Activated CD4-positive, alpha-beta memory T cell treated with anti-CD3 and anti-CD28 coated beads, Interleukin-2, amount 10 ng/mL, durations not matched to agents 7 days and 5 days (primary cell): ENCODE measurements at places on chromosomes 5 and 9. TPM values are rescaled to one million over a fixed set of nuclear protein-coding genes. Genes with fewer than 3 reads are reported as not detected.

SLC12A2 gene
- 14.6 TPM for total RNA-seq

DNA sequence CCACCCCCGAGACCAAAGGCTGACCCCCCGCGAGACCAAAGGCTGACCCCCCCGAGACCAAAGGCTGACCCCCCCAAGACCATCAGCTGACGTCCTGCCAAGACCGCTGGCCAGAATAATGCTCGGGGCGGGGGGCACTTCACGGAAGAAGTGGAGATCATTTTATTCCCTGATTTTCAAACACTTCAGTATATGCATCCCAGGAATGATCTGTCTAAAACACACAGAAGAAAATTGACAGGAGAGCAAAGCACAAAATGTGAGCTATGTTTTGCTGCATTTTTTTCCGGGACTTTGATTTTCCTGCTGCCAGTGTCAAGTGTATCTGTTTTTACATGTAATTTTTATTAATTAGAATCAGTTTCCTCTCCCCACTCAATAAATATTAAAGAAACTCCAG lies 67.1 kb downstream of the ADAMTS2 start:
- DNase-seq: no peak

DNA sequence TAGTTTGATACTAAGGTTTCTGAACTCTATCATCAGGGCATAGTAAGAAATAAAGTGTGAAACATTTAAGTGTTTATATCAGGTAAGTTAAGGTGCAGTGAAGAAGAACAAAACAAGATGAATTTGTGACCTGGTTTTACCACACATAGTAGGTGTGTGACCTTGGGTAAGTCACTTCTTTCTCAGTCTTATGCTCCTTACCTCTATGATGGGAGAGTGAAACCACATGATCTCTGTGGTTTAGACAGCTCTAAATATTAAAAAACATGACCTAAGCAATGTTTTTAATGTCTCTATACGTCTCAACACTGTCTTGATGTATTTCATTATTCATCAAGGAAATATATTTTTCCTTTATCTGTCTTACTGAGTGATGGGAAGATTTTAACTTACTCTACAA lies 629.6 kb upstream of the DMAC1 start:
- DNase-seq: no peak

LCN12 gene
- 2.5 TPM for total RNA-seq

GRCh38 chr9:77508396-77508795 lies 139.7 kb downstream of the GNA14 start:
- DNase-seq: no peak

DMGDH gene
- total RNA-seq: 0.30 TPM

LHX3 gene
- 0.08 TPM for total RNA-seq

GRCh38 chr5:78467752-78468357 lies 107.4 kb downstream of the SCAMP1 start:
- no peak for DNase-seq

- no peak for DNase-seq
Observed at GRCh38 chr9:96482476-96482875, 32.5 kb downstream of the HABP4 start.

DNA sequence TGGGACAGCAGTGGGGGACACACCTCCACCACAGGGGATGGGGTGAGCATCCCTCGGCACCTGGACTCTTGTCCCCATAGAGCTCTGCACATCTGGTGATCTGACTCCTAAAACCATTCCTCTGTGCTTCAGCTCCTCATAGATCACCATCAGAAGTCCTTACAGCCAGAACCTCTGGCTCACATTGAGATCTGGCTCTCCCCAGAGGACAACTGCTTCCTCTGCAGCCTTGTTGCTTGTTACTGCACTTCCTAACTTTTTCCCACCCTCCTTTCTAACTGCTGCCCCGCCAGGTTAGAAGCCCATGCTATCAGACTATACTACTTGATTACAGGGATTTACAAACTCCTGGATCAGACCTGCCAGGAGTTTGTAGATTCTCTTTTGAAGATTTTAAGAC lies 64.5 kb downstream of the ARSB start:
- DNase-seq: no peak

DNA sequence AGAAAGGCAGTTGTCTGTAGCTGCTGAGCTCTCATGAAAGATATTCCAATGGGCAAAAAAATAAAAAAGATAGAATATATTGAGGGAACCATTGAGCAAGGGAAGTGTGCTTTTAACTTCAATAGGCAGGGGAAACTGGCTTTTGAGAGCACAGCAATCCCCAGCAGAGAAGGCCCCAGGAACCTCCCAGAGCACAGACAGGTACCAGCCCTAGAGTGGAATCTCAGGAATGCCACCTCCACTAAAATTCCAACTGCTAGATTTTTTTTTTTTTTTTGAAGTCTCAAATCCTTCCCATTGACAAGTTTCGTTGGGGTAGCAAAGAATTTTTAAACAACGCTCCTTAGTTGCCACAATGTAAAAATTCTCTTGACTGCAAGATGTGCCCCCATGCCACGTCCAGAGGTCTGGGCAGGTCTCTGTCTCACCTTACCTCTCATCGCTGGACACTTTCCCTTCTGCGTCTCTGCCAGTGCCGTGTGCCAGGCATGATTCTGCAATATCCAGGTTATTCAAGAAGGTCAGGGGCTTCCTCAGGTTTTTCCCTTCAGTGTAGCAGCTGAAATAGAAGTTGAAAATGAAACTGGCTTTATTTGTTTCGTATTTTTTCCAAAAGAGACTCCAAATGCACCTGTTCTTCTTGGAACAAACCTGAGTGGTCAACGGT lies 64.2 kb upstream of the IRX1 start:
- no peak for DNase-seq

DNA sequence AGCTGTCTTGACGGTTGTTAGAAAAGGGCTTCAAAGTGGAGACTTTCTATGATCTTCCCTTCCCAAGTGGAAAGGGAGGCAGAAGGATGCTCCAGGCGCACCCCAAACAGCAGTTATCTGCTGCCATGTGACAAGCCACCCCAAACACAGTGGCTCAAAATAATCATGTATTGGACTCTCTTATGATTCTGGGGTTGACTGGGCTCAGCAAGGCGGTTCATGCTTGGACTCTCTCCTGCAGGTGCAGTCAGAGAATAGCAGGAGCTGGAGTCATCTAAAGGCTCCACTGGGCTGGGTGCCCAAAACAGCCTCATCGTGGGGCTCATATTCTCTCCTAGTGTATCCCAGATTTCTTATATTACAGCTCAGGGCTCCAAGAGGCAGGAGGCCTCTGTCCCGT lies 177.6 kb upstream of the IER5L start:
- DNase-seq: no peak

DNA sequence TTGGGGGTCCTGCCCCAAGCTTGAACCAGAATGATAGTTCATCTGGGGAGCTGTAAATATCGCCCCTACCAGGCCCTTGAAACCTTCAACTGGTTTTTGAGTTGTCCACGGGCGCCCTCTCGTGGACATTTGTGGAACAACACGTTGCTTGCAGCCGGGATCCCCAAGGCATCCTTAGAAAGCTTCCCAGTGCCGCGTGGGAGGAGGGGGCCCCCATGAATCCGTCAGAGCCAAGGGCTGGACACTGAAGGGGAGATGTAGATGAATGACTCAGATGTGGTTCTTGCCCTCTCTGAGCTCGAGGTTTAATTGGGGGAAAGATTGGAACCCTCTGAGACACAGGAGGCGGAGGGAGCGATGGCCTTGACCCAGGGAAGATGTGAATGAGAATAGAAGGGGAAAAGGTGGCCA lies 31.8 kb upstream of the ORM1 start:
- DNase-seq: peak; percentile 73

DNA sequence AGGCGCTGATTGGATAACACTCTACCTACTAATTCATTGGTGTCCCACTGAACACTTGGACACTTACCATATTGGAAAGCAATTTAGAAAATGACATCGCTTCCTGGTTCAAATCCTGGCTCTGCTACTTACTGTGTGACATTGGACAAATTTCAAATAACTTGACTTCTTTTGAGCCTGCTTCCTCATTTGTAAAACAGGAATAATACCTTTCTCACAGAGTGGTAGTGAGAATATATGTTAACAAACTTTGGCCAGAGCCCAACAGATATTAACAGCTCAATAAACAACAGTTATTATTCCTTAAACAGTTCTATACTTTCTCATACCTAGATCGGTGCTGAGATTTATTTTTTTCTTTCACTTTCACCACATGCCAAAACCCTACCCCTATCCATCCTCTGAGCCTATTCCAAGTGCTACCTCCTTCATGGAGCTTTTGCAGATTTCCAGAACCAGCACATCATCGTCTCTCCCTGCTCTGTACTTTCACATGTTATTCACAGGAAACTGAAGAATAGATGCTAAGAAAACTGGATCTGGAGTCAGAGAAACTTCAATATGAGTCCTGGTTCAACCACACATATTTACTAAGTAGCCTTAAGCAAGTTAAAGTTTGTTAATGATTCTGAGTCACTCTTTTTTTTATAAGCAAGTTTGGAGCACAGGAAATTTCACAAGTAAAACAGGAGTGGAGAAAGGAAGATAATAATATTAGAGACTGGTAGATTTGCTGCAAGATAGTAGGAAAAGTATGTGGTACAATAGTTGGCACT lies 92.3 kb downstream of the STRBP start:
- DNase-seq: no peak

TGFBI gene
- not detected for total RNA-seq
